ENCODE measurements at places on chromosomes 12 and 14. TPM values are rescaled to one million over a fixed set of nuclear protein-coding genes. Genes with fewer than 3 reads are reported as not detected.

GRCh38 chr12:71900091-71900490 is 38.6 kb upstream of the TPH2 start:
- H3K36me3 ChIP-seq: peaks cover 10% of the 10 kb centered on the region
- H3K27me3 ChIP-seq: no peaks in the 10 kb centered on the region
- H3K4me3 ChIP-seq: no peak overlapping the region
- no peaks in the 10 kb centered on the region for H3K4me1 ChIP-seq
- no peak overlapping the region for H3K27ac ChIP-seq

DNA sequence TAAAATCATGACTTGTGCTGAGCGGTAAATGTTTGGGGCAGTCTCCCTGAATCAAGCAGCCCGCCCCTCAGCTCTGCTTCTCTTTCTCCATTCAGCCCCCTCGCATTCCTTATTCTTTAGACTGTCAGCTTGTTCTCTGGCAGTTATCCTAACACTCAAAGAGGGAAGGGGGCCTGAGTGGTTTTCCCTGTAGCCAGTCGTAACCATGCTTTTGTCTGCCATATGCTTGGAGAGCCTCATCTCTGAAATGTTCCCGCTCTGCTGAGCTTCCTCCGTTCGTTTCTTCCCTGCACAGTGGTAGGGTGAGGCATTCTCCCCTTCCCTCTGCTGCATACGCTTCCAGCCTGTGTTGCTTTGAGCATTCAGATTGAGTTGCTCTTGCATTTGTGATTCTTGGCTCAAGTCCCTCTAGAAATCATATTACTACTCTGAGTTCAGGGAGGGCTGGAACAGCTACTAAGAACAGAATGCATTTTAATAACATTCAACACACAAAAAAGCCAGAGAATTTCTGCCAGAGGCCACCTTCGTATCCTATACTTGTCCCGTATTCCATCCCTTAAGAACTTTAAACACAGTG is 119.7 kb downstream of the FBXL14 start:
- H3K27ac ChIP-seq: no peak overlapping the region
- DNase-seq: no peak
- H3K36me3 ChIP-seq: no peaks in the 10 kb centered on the region
- no peak overlapping the region for H3K4me3 ChIP-seq
- H3K4me1 ChIP-seq: peaks cover 5% of the 10 kb centered on the region

GRCh38 chr14:102731101-102731870 is 46.0 kb upstream of the TRAF3 start:
- DNase-seq: peak; percentile 51
- no peak overlapping the region for H3K27ac ChIP-seq
- H3K4me3 ChIP-seq: no peak overlapping the region
- H3K36me3 ChIP-seq: peaks cover 11% of the 10 kb centered on the region
- H3K4me1 ChIP-seq: no peaks in the 10 kb centered on the region

DNA sequence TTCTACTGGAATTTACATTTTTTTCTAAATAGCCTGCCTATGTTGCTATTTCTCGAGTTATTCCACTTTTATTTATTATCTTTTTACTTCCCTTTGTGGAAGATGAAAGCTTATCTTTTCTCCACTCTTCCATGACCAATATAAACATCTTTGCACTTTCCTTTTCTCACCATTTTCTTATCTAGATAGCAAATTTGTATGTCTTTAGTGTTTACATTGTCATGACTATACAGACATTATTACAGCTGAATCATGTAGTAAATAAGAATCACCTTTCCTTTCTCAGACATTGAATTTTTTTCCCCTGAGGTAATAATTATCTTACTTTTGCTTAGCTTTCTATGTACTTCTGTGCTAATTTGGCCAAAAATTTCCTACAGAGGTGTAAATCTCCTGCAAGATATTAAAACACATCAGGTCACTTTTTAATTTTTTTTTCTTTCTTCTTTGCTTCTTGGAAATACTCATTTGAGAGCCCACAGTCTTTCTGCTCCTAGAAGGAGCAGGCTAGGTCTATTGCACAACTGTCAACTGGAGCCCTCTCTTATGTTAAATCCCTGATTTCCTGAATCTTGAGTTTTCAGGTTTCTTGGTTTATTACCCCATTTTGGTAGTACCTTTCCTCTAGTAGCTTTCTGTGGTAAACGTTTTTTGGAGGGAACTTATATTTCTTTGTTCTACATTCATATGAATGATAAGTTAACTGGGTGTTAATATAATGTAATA is 109.0 kb upstream of the ATP2B1 start:
- no peaks in the 10 kb centered on the region for H3K4me1 ChIP-seq
- no peaks in the 10 kb centered on the region for H3K36me3 ChIP-seq
- H3K27me3 ChIP-seq: no peaks in the 10 kb centered on the region

DNA sequence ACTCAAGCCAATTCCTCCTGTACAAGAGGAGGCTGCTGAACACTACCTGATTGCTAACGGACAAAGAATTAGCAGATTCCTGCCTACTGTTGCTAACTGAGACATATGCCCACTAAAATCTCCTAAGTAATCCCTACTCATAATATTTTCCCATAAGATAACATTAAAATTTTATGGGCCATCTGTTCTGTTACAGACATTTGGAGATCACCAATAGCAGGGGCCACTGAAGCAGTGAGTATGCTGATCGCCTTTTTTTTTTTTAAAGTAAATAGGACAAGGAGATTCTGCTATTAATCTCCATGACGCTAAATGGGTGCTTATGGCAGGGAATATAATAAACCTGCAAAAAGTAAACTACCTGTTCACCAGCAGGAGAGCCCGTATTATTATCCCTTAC is 292.9 kb downstream of the MED13L start:
- H3K27me3 ChIP-seq: no peaks in the 10 kb centered on the region
- no peak overlapping the region for H3K27ac ChIP-seq
- no peak for DNase-seq
- no peak overlapping the region for H3K4me3 ChIP-seq
- H3K4me1 ChIP-seq: no peaks in the 10 kb centered on the region
- peaks cover 3% of the 10 kb centered on the region for H3K36me3 ChIP-seq

Gene TRMT61A
- 16.0 TPM for total RNA-seq

DNA sequence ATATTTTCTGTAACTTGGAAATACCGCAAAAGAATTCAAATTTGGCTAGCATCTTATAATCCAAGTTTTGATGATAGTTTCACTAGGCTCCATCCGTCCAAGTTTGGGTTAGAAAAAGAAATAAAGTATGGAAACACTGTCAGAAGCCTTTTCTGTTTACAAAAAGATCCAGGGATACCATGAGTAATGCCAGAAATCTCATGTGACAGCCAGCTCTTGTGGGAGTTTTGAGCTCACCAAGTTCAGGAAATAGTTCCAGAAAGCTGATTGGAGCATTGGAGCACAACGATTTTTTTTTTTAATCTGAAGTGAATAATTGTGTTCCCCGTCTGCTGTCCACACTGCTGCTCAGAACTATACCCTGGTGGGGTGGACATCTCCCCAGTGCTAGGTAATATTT is 229.7 kb upstream of the NPAS3 start:
- H3K36me3 ChIP-seq: no peaks in the 10 kb centered on the region
- H3K4me1 ChIP-seq: no peaks in the 10 kb centered on the region
- H3K27me3 ChIP-seq: no peaks in the 10 kb centered on the region
- H3K4me3 ChIP-seq: no peak overlapping the region
- peak overlapping the region; percentile 49 for H3K27ac ChIP-seq
- peak; percentile 58 for DNase-seq

GRCh38 chr14:79044894-79045624 is 874.9 kb downstream of the NRXN3 start:
- no peaks in the 10 kb centered on the region for H3K36me3 ChIP-seq
- no peak overlapping the region for H3K27ac ChIP-seq
- H3K4me1 ChIP-seq: no peaks in the 10 kb centered on the region
- peak; percentile 66 for DNase-seq

Gene SSTR1
- 4.0 TPM for total RNA-seq

Gene SLC17A8
- 0.16 TPM for total RNA-seq

Gene CCDC92
- total RNA-seq: 41.4 TPM

Gene LACRT
- total RNA-seq: not detected

GRCh38 chr12:95385246-95386035 is 88.5 kb upstream of the METAP2 start:
- no peak overlapping the region for H3K4me3 ChIP-seq
- H3K27me3 ChIP-seq: no peaks in the 10 kb centered on the region
- no peaks in the 10 kb centered on the region for H3K36me3 ChIP-seq
- H3K4me1 ChIP-seq: no peaks in the 10 kb centered on the region
- no peak for DNase-seq

Gene LIN7A
- 9.7 TPM for total RNA-seq

Gene OLR1
- 6.7 TPM for total RNA-seq

All from kidney (tissue), 22 donors.